ENCODE measurements at places on chromosomes 11 and 22.

DNA sequence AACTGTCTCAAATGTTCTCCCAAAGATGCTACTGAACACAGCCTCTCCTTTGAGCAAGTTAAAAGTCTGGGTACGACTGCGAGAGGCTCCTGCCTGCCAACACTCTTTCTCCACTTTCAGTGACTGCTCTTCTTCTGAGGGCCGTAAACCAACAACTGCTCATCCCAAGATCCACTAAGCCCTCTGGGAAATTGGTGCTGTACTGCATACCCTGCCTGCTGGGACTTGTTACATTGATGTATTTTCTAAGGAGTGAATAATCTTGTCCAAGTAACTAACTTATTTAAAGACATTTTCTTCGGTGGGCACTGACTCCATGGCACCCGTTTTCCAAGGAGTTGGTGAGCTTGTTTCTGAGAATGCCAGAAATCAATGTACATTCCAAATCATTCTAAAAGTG, 87.2 kb downstream of the ZNF280B start:
- no peak for DNase-seq

DNA sequence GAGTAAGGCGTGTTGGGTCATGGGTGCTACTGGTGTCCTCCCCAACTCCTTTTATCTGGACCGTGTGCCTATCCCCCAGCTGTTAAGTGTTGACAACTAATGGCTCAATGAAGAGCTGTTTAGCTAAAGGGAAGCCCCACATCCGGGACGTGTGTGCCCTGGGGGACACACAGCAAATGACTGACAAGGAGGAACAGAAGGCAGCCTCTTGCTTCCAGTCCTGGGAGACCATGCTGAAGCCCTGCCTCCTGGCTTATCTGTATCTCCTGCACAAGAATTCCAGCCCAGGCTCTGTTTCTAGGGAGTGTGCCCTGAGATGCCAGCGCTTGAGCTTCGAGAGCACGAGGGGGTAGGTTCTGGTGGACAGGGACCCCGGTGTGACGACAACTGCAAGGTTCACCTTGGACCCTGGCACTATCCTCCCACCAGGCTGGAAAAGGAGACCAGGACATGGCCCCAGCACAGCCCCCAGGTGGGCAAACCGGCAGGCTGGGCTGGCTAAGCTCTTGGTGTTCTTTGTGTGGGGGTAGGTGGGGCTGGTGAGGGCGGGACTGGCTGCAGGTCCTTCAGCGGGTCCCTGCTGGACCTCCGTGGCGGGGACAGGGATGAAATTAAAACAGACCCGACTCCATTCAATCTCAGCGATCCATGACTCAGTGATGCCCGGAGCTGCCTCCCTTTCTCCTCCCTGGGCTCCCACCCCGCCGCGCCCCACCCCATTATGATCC, 21.0 kb downstream of the ASCL2 start:
- no peak for DNase-seq

DNA sequence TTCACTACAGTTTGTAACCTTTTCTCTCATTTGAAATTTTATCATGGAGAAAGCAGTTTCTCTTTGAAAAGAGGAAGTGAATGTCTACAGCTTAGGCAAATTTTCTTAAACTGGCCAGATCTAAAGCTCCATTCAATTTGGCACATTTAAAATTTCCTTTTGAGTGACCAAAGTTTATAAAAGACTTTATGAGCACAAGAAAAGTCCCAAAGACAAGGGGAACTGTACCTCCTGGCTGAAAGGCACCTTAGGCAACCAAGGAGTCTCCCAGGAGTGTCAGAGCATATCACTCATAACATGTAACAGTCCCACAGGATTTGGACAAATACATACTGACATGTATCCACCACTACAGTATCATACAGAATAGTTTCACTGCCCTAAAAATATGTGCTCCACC, 41.3 kb downstream of the NARS2 start:
- no peak for DNase-seq

DNA sequence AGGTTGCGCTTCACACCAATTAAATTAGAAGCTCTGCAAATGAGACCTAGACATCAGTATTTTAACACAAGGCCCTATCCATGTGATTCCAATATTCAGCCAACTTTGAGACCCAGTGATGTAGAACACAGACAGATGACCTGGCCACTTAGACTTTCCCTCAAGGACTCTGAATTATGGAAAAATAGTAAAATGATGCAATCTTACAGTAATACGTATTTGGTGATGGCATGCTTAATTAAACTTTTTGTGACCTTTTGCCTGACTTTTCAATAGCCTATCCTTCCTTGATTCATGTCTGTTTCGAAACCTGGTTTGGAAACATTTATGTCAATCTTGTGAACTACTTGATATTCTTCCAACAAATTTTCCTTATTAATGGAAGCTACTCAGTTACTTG, 521.2 kb downstream of the KCNA4 start:
- DNase-seq, result peak; percentile 10

- DNase-seq, result no peak
Measured at GRCh38 chr11:78594814-78595213, 20.1 kb upstream of the NARS2 start.

DNA sequence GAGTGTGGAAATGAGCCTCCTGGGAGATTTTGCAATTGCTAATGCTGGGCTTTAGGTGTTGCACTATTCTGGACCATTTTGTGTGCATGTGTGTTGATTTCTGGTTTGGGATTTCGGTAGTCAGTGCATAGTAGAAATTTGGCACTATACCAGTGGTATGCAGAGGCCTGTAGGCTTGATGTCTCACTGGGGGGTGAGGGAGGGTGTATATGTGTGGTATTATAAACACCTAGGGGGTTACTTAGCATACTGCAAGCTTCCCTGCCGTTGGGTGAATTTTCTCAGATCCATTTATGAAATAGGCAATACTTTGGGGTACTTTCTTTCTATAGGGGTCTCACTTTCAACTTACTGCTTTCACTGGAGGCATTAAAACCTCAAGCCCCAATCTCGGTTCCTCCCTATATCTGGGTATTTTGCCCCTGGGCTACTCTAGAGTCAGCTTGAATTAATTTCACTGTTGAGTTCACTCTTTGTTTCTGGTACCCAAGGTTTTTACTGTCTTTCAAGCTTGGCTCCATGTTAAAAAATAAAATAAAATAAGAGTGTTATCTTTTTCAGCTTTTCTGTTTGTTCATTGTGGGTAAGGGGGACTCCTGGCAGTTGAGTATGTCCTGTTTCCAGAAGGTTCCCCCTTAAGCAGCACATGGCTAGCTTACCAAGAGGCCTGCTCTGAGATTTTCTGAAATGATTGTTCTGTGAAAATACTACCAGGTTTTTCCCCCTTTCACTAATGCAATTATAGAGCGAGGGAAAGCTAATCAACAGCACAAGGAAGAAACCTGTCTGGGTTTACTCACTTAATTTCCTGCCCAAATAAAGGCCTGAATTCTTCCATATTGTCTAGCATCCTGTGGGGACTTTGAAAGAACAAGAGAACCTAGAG, 45.8 kb downstream of the PPFIBP2 start:
- DNase-seq, result peak; percentile 20

- no peak for DNase-seq
Measured at GRCh38 chr11:71474771-71475483, 21.9 kb downstream of the NADSYN1 start.

- DNase-seq, result peak; percentile 92
Measured at GRCh38 chr11:12862696-12863469, 146.2 kb upstream of the RASSF10 start.

DNA sequence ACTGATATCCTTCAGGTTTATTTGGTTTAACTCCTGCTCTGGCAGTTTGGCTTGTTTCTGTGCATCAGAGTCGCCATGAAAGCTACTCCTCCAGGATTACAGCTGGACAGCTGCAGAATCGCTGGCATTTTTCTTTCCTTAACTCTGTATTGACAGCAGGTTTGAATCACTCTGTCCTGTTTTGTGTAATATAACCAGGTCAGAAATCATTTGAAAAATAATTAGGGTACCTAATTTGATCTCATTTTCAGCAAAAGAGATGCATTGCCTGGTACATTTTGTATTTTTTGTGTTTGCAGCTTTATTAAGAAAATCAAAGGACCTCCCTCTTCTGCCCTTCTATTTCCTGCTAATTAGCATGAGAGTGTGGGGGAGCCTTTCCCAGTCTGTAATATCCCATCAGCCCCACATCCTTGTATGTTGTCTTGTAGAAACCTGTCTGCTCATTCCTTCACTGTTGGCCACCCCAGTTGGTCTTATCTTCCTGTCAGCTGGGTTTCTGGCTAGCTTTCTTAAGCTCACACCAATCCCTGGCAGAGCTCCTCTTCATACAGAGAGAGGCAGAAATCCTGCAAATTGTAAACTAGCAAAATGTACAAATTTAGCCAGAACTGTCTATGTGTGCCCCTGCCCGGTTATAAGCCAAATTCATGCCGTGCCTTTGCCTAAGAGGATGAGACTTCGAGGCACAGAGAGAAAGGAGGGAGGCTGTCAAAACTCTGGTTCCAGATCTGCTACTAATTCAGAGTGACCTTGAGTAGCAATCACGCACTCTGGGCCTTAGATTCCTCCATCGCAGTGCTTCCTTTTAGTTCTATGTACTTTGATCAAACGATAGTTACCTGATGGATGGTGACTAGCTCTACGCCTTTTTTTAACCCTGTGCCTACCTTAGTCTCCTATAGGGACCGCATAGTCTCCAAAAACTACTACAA, 200.6 kb downstream of the NAV2 start:
- no peak for DNase-seq

DNA sequence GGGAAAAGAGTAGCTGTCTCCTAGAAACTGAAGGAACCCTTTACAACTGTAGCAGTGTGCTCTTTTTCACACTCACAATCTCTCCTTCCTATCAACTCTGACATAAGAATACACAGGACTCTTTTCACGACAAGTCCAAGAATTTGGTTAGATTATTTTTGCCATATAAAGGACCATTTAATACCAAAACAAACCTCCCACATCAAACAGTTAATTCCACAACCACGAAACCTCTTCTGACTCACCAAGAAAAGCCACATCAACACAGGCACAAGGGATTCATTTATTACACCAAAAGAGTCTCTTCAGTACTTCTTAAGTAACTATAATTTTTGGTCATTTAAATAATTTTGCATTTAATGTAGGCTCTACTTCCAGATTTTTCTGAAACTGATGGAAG, 222.6 kb upstream of the PITPNB start:
- DNase-seq, result peak; percentile 90

DNA sequence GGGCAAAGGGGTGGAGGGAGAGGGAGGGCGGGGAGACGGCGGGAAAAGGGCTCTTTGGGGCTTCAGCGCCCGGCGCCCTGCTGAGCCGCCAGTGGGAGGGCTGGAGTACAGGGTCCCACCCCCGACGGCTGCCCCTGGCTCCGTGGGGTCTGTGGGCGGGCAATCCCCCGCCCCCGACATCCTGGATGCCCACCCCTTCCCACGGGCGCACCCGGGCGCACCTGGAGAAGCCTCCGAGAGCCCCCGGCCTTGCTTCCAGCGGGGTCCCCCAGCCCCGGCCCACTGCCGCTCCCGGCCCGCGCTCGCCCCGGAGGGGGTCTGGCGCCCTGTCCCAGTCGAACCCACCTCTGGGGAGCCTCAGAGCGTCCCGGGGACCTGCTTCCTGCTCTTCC, 394 bp downstream of the CHRM4 start:
- DNase-seq, result no peak

DNA sequence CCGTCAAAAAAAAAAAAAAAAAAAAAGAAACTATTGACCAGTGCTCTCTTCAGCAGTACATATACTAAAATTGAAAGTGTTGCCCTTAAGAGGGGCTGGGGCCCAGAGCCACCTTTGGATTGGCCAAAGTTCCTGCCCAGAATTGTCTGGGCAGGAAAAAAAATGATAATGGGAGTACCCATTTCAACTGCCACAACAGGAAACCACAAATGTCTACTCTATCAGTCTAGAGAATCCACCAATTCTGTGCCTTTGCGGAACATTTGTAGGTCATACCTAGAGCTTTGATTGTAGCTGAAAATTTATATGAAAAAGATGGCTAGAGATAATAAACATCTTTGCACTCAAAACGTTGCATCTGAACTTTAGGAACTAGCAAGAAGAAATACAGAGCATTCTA, 69.4 kb downstream of the FAM76B start:
- no peak for DNase-seq

- peak; percentile 73 for DNase-seq
Measured at GRCh38 chr11:44899959-44900358, 50.7 kb downstream of the TP53I11 start.

DNA sequence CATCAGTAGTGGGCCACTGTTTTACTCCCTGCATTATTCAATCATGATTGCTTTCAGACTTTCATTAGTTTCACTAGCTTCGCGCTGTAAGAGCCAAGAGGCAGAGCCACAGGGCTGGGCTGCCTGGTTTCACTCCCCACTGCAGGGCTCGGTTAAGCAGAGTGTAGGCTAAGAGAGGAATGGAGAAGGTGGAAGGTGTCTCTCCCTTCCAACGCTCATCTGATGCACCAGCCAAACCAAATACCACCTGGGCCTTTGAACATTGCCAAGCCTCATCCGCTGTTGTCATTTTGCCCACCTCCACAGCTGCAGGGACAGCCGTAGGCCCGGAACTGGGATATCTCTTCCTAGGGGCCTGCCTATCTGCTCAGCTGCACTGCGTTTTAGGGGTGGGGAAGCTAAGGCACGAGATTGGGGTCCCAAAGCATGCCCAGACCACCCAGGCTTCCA, 480 bp upstream of the SMARCB1 start:
- no peak for DNase-seq

- no peak for DNase-seq
Measured at GRCh38 chr22:19374410-19374809, 57.1 kb downstream of the HIRA start.

DNA sequence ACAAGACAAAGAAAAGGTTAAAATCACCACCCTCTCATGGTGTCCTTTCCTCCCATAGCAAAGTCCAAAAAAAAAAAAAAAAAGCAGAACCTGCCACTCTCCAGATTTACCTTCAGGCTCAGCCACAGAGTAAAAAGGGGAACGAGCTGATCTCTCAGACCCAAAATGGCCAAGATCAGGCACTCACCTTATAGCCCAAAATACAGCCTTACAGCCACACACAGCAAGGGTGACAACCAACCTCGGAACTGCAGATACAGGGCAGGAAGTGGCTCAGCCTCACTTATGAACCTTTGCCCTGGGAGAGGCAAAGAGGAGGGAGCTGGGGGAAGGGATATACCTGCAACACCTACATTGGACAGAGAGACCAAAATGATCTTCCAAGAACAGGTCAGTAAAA, 4.5 kb downstream of the FHIP1B start:
- no peak for DNase-seq

- DNase-seq, result no peak
Measured at GRCh38 chr11:118009864-118010737, 23.9 kb downstream of the IL10RA start.

- DNase-seq, result peak; percentile 48
Measured at GRCh38 chr22:32533265-32534111, 58.9 kb downstream of the FBXO7 start.
